ENCODE measurements at places on chromosomes 5 and 9. TPM values are rescaled to one million over a fixed set of nuclear protein-coding genes. Genes with fewer than 3 reads are reported as not detected.

The FLT4 gene
- total RNA-seq = 6.4 TPM

The MUSK gene
- 20.4 TPM for total RNA-seq

The TMEFF1 gene
- total RNA-seq = not detected

The ZNG1A gene
- total RNA-seq = 28.1 TPM

The UNC5A gene
- total RNA-seq = 0.72 TPM

The IFNA21 gene
- total RNA-seq = not detected

The TRAPPC13 gene
- 8.2 TPM for total RNA-seq

The ARL14EPL gene
- total RNA-seq = not detected

The SCGB3A2 gene
- not detected for total RNA-seq

The SHISAL2B gene
- total RNA-seq = not detected

The AHRR gene
- 47.8 TPM for total RNA-seq

- DNase-seq = no peak
Observed at GRCh38 chr5:93225748-93226147, 355.3 kb downstream of the NR2F1-AS1 start.

DNA sequence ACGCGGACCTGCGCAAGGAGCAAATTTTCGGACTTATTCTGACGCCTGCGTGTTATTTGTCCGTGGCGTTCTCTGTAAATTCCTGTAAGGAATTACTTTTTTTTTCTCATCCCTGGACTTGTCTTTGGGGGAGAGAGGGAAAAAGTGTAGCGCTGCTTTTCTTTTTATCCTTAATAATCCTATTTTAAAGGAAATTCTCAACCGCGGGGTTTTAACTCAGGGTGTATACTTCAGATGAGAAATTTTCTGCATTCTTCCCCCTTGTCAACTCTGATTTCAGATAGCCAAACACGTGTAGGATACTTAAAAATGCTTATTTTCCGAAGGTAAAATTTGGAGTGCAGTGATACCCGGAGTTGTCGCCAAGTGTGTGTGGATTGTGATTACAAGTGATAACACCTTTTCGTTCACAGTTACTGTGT lies 853 bp downstream of the DCP2 start:
- no peak for DNase-seq

DNA sequence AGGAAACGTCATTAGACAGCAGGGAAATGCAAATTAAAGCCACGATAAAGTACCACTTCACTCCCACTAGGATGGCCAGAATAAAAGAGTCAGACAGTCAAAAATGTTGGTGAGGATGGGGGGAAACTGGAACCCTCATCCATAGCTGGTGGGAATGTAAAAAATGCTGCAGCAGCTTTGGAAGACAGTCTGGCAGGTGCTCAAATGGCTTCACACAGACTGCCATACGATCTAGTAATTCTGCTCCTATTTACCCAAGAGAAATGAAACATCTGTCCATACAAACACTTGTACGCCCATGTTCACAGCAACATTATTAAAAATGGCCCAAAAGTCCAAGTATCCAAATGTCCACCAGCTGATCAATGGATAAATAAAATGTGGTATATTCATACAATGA lies 158.9 kb upstream of the PHYKPL start:
- DNase-seq = no peak

DNA sequence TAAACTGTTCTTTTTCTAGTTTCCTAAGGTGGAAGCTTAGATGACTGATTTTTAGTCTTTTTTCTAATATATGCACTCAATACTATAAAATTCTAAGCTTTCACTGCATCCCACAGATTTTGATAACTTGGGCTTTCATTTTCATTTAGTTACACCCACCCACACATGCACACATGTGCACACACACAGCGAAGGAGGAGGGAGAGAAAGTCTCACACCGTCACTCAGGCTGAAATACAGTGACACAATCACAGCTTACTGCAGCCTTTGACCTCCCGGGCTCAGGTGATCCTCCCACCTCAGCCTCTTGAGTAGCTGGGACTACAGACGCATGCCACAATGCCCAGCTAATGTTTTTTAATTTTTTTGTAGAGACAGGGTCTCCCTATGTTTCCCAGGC lies 96.5 kb downstream of the SMIM23 start:
- no peak for DNase-seq

DNA sequence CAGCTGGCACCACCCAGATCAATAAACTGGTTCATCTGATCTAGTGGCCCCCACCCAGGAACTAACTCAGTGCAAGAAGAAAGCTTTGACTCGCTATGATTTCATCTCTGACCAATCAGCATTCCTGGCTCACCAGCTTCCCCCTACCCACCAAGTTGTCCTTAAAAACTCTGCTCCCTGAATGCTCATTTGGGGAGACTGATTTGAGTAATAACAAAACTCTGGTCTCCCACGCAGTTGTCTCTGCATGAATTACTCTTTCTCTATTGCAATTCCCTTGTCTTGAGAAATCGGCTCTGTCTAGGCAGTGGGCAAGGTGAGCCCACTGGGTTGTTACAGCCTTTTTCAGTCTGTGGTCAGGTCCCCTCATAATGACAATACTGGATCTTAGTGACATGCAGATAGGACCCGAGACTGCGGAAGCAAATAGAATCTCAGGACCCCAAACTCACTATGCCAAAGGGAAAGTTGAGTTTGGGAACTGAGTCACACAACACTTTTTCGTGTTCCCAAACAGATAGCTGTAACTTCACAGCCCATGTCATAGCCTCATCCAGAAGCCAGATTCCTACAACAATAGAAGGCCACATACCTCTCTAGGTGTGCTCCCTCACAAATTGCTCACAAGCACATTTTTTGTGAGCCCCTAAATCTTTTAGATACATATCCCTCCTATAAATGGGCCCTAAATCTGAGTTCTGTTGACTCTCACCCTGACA lies 175.2 kb upstream of the RAI14 start:
- DNase-seq = no peak

GRCh38 chr5:93163010-93163663 lies 417.9 kb downstream of the NR2F1-AS1 start:
- DNase-seq = no peak

- DNase-seq = no peak
Observed at GRCh38 chr5:6029811-6030271, 348.5 kb downstream of the MED10 start.

DNA sequence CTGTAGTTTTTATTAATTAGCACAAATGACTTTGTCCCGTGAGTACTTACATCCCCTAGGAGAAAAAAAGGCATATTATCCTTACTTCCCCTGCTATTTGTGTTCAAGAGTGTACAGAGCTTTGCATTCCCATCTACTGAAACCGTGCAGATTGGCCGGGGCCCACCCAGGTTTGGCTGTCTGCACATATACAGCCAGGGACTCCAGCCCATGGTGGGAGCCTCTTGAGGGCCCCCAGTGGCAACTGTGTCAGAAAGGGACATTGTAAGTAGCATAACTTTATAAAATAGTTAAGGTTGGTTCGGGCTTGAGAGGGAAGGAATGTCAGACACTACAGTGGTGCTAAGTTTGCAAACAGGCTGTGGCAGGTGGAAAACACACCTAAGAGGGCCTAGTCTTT lies 24.7 kb downstream of the PHF2 start:
- DNase-seq = no peak

- DNase-seq = no peak
Observed at GRCh38 chr5:67176936-67177335, 19.7 kb downstream of the CD180 start.

DNA sequence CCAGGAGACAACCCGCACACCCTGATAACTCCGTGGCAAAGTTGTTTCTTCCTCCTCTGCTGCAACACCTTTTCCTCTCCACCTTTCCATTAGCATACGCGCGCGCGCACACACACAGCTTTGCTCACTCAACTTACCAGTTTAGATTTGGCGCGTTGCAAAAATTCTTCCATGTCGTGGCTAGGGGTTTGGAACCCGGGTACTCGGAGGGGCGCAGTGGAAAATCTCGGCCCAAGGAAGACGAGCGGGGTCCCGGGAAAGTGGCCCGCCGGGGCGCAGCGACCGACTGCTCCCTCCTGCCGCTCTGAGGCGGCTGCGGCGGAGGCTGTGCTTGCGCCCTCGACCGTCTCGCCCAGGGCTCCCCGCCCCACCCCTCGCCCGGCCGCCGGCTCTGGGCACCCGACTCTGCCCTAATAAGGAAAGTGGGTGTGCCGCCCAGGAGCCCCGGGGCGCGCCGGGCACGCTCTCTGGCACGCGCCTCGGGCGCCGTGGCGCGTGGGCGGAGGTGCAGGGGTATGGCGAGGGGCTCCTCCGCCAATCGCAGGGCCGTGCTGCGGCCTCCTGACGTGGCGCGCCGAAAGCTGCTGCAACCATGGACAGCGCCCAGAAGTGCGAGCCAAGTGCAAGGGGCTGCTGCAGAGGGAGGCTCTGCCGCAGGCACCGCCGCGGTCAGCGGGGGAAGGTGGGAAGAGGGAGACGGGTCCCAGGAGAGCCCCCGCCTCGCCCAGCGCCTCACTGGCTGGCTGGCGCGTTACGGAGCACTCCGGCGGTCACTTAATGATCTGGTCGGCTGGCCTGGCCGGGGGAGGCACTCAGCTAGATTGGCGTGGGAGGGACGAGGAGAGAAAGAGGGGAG lies at the start of gene PRUNE2:
TSS of gene PRUNE2 (minus strand) at position 324 of the 856 bp plus-strand sequence. CDS start at position 173, 151 bp downstream.
- peak; percentile 94 for DNase-seq

GRCh38 chr5:25892211-25892610 lies 1146.2 kb downstream of the CDH9 start:
- DNase-seq = no peak

GRCh38 chr5:29935371-29935770 lies 1258.1 kb upstream of the CDH6 start:
- no peak for DNase-seq

- DNase-seq = no peak
Observed at GRCh38 chr5:79229357-79230174, 6.4 kb upstream of the JMY start.

DNA sequence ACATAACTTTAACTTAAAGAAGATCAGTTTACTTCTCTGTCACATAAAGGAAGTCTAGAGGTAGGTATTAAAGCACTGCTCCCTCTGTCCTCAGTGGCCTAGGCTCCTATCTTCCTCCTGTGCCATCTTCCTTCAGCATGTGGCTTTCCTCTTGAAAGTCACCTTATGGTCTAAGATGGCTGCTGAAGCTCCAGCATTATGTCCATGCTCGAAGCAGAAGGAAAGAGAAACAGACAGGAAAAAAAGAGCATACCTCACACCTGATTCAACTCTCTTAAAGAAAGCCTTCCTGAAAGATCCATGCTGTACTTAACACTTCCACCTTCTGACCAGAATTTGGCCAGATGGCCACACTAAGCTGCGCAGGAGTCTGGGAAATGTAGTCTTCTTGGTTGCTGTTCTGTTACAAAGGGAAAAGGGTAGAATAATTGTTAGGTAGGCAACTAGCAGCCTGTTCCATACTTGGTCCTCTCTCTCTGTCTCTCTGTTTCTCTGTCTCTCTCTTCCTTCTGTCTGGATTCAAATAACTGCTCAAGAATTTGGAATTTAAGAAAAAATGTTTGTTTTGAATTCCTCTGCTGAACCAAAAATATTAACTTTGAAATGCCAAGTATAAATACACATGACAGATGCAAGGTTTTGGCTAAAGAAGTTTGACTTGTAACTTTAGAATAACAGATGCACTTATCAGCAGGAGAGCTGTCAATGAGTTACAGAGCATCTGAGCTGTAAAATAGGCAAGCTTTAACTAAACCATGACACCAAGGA lies 16.0 kb downstream of the TMEM174 start:
- DNase-seq = no peak
